ENCODE measurements at places on chromosomes 12 and 14.

- DNase-seq, result no peak
Measured at GRCh38 chr12:104549815-104550480, 93.2 kb downstream of the CHST11 start.

DNA sequence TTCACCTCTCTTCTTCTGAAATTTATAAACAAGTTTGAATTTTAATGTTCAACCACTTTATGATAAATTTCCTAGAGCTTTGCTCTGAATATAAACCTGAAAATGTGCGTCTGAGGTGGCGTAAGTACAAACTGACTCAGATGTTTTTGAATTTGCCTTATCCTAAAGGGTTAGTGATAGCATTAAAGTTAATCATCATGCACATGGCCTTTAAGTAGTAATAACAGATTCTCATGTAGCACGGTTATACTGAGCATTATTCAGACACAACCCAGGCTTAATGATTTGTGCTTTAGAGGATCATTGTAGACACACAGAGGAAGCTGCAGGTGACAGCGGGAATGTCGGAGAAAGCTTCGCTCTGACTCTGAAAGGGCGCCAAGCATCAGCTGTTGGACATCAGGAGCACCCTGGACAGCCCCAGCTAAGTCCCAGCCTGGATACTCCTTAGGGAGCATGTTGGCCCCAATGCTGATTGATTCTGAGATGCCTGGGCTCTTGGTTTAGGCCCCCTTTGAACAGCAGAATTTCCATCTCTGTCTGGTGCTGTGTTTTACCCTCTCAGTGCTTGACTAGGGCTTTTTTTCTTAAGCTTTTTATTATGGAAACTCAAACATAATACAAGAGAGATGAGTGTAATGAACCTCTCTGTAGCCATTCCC is 91.1 kb downstream of the PLXNC1 start:
- DNase-seq, result no peak

DNA sequence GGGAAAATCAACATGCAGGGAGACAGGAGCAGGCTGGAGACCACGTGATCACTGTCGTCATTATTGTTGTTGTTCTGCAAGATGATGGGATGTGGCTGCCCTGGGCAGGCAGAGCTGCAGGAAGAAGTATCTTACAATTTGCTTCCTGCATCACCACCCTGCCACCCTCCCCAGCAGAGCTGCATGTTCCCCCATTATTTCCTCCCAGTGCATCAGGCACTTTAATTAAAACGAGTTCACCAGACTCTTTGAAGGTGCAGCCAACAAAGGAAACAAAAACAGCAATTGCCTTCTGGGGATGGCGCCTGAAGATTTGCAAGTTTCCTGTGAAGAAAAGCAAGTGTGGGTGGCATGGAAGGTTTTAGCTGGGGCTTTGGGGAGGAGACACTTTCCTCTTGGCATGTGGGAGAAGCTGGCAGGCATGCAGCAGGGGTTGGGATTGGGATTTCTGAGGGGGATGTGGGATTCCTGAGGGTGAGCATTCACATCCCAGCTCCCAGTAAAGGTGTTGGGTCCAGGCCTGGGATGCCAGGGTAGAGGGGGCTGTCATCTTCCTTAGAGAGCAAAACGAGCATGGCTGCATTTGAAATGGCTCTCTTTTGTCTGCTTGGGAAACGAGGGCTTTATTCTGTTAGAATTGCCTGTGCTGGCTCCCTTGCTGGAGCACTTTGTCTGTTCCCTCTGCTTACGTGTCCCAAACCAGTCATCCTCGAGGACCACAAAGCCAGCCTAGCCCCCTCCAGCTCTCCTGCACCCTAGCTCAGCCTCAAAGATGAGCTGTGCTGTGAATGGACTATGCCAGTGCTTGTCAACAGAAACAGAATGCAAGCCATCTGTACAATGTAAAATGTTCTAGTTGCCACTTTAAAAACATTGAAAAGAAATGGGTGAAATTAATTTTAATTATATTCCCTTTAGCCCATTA is 11.5 kb upstream of the C14orf132 start:
- no peak for DNase-seq

GRCh38 chr12:29103539-29103974 is 45.5 kb upstream of the FAR2 start:
- DNase-seq, result no peak

DNA sequence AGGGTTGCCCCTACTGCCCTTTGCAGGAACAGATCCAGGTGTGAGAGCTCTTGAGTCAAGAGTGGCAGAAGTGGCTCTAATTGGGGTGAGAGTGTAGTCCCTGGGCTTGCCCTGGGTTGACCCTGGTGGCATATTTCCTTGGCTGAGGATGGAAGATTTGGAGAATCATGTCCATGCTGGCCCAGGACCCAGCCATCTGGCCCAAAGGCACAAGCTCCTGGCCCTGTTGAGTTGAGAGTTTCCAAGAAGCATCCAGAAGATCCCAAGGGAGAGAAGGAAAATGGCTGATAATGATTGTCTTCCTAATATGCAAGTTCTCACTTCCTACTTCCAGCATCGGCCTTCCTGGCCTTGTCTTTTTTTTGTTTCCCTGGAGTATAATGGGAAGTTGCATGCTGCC is 55.5 kb upstream of the SRSF5 start:
- no peak for DNase-seq
